Upper lobe of right lung (tissue), 1 donor: ENCODE measurements at places on chromosomes 1 and 21. TPM values are rescaled to one million over a fixed set of nuclear protein-coding genes. Genes with fewer than 3 reads are reported as not detected.

Gene KCNC4
- total RNA-seq = 11.1 TPM

Gene VAV3
- 8.5 TPM for total RNA-seq

- DNase-seq = no peak
These were observed 456.1 kb upstream of the ADAMTS5 start for GRCh38 chr21:27423038-27423437.

DNA sequence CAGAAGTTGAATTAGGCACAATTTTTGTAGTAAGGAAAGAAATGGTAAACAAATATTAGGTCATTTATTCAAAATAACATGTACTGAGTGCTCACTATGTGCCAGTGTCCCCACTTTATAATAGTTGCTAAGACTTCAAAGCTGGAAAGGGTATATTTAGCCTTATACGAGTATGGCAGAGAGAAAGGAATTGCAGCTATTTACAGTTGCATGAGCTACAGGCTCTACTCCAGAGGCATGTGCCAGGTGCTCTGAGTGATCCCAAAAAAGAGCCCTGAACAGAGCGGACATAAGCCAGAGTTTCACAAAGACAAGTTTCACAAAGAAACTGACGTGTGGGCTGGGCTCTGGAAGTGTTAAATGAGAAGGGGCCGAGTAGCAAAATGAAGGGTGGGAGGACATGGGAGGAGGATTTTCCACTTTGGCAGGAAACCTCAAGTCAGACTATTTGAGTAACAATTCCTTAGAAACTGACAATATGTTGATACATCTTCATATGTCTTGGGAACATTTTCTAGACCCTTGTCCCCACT is 40.9 kb downstream of the FASLG start:
- no peak for DNase-seq

Gene KRTAP6-2
- not detected for total RNA-seq

GRCh38 chr1:119143706-119144105 is 3.3 kb upstream of the WARS2 start:
- no peak for DNase-seq

DNA sequence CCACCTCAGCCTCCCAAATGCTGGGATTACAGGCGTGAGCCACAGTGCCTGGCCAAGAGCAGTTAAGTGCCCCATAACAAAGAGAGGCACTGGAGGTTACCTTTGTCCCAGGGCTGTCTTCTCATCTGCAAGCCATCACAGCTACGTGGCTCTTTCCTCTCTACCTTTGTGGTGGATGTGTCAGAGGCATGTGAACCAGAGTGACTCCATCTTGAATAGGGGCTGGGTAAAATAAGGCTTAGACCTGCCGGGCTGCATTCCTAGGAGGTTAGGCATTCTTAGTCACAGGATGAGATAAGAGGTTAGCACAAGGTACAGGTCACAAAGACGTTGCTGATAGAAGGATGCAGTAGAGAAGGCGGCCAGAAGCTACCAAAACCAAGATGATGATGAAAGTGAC is 59.4 kb upstream of the POU2F1 start:
- no peak for DNase-seq

Gene TMEM81
- total RNA-seq = 3.5 TPM

Gene CSF3R
- 202 TPM for total RNA-seq

DNA sequence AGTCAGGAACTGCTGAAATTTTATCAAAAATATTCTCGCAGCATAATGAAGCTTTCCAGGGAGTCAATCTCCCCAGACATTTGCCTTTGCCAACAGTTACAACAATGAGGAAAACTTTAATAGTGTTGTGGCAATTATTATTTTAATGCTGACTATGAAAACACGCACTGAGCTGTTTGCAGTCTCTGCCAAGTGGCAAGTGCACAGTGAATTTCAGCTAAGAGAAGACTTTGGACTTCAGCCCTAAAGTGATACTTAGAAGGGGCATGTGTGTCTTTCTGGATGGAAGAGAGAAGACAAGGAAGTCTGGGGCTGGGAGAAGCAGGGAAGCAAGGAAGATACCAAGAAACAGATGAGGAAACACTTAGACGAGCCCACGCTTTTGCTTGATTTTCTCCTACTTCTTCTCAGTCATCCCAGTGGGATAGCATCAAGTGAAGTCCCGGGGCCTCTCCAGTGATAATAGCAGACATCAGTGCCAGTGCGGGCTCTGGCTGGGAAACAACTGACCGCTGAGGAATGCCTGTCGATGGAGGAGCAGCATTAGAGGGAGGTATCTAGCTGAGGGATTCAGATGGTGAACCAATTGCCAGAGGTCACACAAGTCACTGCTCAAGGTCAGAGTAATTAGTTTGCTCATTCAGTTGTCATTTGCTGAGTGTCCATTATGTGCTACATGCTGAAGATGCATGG is 196.3 kb downstream of the TTLL7 start:
- DNase-seq = no peak

GRCh38 chr1:212760126-212760823 is 31.3 kb downstream of the NSL1 start:
- DNase-seq = no peak

Gene RPE65
- total RNA-seq = not detected

Gene MEGF6
- total RNA-seq = 96.6 TPM

GRCh38 chr1:65658122-65658521 is 134.6 kb upstream of the PDE4B start:
- no peak for DNase-seq

- DNase-seq = no peak
These were observed 130.0 kb upstream of the TNFSF4 start for GRCh38 chr1:173337126-173337525.

GRCh38 chr1:108880850-108881249 is 4.1 kb downstream of the GPSM2 start:
- no peak for DNase-seq

Gene LRRC71
- 0.26 TPM for total RNA-seq

Gene ADAMTS5
- 3.2 TPM for total RNA-seq

GRCh38 chr21:31670070-31670469 is 10.6 kb downstream of the SOD1 start:
- no peak for DNase-seq

DNA sequence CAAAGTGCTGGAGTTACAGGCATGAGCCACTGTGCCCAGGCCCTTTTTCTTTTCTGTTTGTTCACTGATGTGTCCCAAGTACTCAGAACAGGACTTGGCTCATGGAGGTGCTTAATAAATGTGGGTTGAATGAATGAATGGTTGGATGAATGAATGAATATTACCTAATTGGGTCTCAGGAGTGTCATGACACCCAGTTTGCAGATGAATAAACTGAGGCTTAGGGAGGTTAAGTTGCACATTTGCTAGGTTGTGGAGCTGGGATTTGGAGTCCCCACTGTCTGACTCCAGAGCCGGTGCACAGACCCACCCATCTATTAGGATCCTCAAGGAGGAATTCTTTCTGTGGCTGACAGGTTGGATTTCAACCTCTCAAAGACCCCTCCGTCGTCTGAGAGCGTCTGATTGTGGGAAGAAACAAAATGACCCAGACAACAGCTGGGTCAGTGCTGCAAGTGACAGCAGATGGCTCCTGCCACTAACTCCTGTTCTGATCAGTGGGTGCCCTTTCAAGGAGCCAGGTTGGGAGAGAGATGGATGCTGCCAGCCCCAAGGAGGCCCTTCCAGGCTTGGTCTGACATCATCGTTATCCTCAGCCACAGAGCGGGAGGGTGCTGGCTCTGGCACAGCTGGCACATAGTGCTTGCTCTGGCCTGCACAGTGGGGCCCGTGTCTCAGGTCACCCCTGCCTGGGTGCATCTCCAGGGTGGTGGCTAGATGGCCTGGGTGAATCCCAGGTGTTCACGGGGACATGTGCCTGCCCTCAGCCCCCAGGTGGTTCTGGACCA is 24.2 kb downstream of the ARHGEF10L start:
- no peak for DNase-seq

DNA sequence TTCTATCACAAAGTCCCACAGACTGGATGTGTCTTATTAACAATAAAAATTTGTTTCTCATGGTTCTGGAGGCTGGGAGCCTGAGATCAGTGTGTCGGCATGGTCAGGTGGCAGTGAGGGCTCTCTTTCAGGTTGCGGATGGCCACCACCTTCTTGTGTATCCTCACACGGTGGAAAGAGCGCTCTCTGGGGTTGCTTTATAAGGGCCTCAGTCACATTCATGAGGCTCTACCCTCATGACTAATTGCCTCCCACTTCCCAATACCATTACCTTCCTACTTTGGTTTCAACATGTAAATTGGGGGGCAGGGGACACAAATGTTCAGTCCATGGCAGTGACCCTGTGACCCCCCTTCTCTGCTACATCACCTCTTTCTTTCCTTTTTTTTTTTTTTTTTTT is 20.7 kb upstream of the MX1 start:
- no peak for DNase-seq

GRCh38 chr1:226486161-226486560 is 62.4 kb upstream of the STUM start:
- no peak for DNase-seq

Gene REN
- total RNA-seq = 0.81 TPM

DNA sequence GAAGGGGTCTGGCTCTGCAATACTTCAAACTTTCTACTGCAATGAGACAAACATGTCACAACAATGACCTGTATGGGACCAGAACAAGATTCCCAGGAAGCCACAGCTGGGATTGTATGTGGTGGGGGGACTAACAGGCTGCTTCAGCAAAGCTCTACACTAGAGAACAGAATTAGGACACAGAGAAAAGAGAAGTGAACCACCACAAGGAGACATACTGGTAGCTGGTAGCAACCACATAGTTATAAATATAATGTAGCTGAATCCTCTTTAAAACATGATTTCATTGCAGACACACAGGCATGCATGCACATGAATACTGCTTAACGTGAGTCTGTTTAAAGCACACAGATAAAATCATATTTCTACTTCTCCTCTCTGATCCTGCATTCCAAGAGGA is 3.5 kb upstream of the ILDR2 start:
- no peak for DNase-seq

DNA sequence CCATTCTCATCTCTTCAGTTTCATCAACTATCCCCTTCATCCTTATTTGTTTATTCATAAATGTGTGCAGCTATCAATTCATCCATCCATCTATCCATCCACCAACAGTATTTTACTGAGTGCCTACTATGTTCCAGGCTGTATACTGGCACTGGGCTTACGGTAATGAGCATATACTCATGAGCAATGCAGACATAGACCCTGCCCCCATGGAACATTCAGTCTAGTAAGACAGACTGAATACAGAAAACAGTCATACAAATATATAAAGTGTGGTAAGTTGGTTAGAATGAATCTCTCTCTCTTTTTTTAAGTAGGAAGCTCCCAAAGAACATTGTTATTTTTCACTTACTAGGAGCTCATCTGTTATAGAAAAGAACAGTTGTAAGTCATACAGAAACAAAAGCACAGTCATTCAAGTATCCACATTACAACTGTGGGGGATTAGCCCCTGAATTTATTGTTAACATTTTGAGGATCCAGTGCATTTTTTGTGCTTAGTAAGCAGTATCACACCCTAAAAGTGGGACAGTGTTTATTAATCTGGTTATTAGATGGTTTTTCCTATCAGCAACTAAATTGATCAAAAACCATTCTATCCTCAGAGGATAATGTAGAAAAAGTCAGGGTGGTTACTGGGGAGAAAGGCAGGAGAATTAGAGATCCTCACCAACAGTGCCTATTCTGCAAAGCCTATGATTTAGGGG is 3.6 kb downstream of the SLC16A4 start:
- DNase-seq = no peak

Gene NSL1
- 30.2 TPM for total RNA-seq

DNA sequence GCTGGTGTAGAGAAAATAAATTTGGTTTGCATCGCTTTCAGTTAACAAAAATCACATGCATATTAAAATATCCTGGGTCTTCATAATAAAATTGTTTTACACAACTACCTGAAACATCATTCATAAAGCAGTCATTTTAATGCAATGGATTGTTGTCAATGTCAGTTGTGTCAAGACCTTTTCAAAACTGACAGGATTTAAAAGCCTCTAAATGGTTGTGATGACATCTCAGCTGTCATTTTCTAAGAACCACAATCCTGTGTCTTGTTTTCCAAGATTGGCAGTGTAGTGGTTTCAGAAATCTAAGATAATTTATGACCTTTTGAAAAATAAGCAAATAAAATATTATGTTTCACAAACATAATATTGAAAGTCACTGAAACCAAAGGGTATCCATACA is 42.0 kb downstream of the RGS21 start:
- DNase-seq = no peak

Gene SYT6
- not detected for total RNA-seq

DNA sequence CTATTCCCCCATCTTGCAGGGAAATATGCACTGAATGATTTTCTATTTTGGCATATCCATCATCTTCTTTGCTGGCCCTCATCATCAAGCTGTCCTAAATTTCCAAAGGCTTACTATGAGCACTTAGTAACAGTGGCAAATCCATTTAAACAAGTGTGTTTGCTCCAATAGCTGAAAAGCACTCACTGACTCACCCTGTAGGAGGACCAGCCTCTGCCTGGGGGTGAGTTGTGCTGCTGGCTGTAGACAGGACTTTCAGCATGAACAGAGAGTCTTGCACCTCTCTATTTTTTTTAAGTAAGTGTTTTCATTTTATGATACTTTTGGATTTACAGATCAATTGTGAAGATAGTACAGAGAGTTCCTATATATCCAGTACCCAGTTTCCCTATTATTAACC is 97.3 kb downstream of the SLC35F3 start:
- no peak for DNase-seq

GRCh38 chr1:54984131-54984842 is 3.9 kb downstream of the TMEM61 start:
- DNase-seq = peak; percentile 36

DNA sequence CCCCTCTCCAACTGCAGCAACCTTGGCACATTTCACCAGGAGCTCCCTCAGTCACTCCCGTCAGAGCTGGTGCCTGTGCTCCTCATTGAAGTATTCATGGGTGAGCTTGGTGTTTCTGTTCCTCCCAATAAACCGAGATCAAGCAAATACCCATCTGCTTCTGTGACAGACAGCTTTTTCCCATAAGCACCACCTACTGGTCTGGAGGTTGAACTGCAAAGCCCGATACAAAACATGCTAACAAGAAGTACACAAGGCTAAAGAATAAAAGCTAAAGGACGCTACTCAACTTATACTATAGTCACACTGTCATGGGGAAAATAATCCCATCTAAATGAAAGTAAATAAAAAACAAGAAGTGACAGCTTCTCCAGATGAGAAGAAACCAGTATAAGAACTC is 111.9 kb upstream of the C21orf91 start:
- no peak for DNase-seq

DNA sequence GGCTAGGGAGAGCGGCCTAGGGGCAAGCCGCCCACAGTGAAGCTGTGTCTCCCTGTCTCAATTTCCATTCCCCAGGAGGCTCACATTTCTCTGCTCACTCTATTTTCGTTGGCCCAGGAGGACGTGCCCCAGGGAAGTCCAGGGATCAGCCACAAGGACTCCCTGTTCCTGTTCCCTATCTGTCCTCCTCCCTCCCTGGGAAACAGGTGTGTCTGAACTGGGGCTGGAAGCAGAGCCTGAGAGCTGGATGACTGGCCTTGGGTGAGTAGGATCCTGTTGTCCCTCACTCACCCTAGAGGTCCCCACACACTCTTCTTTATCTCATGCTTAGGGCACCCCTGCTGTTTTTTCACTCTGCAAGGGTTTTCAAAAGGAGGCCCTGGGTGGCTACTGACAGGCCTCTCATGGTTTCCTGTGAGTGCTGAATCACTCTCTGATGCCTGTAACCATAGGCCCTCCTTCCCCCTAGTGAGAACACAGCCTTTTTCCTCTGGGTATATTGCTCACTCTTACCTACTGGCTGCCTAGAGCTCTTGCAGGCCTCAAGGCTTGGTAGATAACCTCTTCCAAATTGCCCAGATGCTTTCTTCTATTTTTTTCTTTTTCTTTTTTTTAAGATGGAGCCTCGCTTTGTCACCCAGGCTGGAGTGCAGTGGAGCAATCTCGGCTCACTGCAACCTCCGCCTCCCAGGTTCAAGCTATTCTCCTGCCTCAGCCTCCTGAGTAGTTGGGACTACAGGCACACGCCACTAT is 3.3 kb upstream of the UTP11 start:
- peak; percentile 19 for DNase-seq
